ENCODE measurements at places on chromosomes 2 and 18.

DNA sequence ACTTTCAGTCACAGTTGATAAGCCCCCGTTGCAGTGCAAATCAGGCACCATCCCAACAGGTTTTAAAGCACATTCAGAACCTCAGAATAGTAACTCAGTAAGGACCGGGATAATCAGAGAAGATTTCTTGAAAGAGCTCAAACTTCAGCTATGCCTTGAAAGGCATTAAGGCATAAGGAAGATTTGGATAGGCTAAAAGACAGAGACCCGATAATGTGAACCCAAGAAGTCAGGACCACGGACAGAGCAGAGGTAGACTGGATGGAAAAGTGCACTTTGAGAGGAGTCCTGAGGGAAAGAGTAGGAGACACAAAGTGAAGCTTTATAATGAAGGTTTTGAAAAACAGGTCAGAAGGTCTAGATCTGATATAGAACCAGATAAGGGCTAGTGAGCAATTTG, 36.9 kb upstream of the KLF7 start:
- no peaks in the 10 kb centered on the region for H3K27me3 ChIP-seq
- H3K27ac ChIP-seq, result no peak overlapping the region

GRCh38 chr2:178962152-178962551, 87.8 kb downstream of the CCDC141 start:
- no peaks in the 10 kb centered on the region for H3K27me3 ChIP-seq
- peaks cover 28% of the 10 kb centered on the region for H3K36me3 ChIP-seq
- DNase-seq, result no peak
- H3K4me1 ChIP-seq, result peaks cover 43% of the 10 kb centered on the region
- H3K27ac ChIP-seq, result no peak overlapping the region
- no peak overlapping the region for H3K4me3 ChIP-seq

DNA sequence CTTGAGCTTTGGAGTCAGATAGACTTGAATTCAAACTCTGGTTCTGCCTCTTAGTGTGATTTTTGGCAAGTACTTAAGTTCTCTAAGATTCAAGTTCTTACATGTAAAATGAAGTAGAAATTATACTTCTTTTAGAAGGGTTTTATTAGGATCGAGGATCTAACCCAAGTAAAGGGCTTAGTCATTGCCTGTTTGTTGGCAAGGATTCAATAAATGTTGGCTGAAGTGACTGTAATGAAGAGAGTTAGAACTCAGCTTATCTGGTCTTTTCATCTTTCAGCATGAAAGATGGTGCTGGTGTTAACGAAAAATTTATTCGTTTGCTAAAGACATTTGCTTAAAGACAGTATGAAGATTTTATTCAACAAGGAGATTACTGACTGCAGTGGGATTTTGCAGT, 315.9 kb upstream of the THUMPD2 start:
- peaks cover 22% of the 10 kb centered on the region for H3K4me1 ChIP-seq
- DNase-seq, result peak; percentile 77
- no peak overlapping the region for H3K4me3 ChIP-seq
- no peaks in the 10 kb centered on the region for H3K27me3 ChIP-seq
- no peak overlapping the region for H3K27ac ChIP-seq

DNA sequence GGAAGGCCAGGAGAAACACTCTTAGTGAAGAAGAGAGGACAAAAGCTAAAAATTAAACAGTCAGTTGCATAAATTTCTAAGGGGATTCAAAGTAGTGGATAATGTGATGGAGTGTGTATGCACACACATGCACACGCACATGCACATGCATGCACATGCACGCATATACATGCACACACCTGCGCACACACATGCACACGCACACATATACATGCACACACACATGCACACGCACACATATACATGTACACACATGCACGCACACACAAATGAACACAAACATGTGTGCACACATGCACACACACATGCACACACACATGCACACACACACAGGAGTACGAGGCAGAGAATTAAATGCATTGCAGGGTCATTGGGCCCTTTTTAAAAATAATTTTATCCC, 117.6 kb downstream of the DNER start:
- H3K27ac ChIP-seq, result no peak overlapping the region
- DNase-seq, result no peak
- H3K4me3 ChIP-seq, result no peak overlapping the region

DNA sequence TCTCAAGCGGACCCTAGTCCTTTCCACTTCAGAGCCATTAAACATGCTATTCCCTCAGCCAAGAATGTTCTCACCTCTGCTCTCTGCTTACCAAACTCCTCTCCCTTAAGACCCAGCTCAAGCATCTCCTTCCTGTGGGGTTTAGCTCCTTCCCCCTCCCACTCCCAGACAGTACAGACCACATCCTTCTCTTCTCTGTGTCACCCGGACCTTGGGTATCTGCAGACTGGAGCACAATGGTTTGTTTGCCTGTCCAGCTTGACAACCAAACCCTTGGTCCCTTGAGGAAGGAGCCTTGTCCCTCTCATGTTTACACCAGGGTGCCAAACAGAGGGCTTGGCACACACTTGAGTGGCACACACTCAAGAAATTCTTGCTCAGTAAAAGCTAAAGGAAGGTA, 4.1 kb upstream of the CD8A start:
- no peak for DNase-seq
- no peak overlapping the region for H3K4me3 ChIP-seq
- peaks cover 57% of the 10 kb centered on the region for H3K27me3 ChIP-seq

GRCh38 chr2:44324971-44325426, 36.3 kb downstream of the PREPL start:
- H3K36me3 ChIP-seq, result peaks cover 50% of the 10 kb centered on the region
- no peaks in the 10 kb centered on the region for H3K27me3 ChIP-seq
- DNase-seq, result peak; percentile 9
- H3K4me1 ChIP-seq, result no peaks in the 10 kb centered on the region
- no peak overlapping the region for H3K27ac ChIP-seq

- H3K27ac ChIP-seq, result no peak overlapping the region
- H3K27me3 ChIP-seq, result no peaks in the 10 kb centered on the region
- no peak for DNase-seq
- no peaks in the 10 kb centered on the region for H3K4me1 ChIP-seq
- no peaks in the 10 kb centered on the region for H3K36me3 ChIP-seq
- no peak overlapping the region for H3K4me3 ChIP-seq
These were observed 36.0 kb downstream of the SLC66A2 start for GRCh38 chr18:79915161-79916127.
